Activated CD4-positive, alpha-beta T cell treated with anti-CD3 and anti-CD28 coated beads for 36 hours (primary cell): ENCODE measurements at places on chromosomes 7 and 10. TPM values are rescaled to one million over a fixed set of nuclear protein-coding genes. Genes with fewer than 3 reads are reported as not detected.

DNA sequence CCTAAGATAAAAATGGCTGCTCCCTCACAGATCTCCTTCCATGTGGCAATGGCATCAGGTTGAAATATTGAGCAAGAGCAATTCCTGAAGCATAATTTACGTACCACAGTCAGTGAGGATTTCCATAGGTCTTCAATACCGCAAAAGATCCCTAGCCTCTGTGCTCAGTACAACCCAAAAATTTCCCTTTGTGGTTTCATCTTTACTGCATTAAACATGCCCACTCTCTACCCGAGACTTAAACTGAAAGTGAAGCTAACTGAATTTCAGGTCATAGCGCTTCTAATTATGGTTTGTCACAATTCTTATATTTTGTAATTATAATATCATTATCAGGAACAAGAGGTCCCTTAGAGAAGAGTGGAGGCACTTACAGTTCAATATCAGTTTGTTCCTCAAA, 1071.1 kb downstream of the XPNPEP1 start:
- H3K36me3 ChIP-seq, result no peaks in the 10 kb centered on the region
- no peak for DNase-seq
- H3K4me3 ChIP-seq, result no peak overlapping the region
- no peaks in the 10 kb centered on the region for H3K4me1 ChIP-seq
- H3K27me3 ChIP-seq, result no peaks in the 10 kb centered on the region

DNA sequence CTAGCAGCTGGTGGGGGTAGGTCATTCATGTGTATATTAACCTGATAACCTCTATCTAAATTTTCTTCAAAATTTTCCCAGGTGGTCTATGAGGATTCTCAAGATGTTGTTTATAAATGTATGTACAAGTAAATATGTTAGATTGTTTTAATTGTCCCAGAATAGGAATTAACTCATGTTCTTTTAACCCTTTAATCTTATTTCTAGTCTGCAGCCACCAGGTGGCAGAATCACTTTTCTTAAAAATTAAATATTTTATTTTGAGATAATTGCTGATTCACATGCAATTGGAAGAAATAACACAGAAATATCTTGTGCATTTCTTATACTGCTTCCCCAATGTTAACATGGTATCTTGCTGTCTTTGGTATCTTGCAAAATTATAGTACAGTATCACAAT, 589.5 kb downstream of the ARL4A start:
- H3K27me3 ChIP-seq, result peaks cover 7% of the 10 kb centered on the region
- H3K27ac ChIP-seq, result no peak overlapping the region
- H3K4me1 ChIP-seq, result no peaks in the 10 kb centered on the region
- no peak for DNase-seq
- H3K4me3 ChIP-seq, result no peak overlapping the region

Gene WDFY4
- total RNA-seq, result 0.09 TPM

Gene PON3
- not detected for total RNA-seq

- no peak for DNase-seq
- no peaks in the 10 kb centered on the region for H3K27me3 ChIP-seq
- no peak overlapping the region for H3K4me3 ChIP-seq
- no peaks in the 10 kb centered on the region for H3K4me1 ChIP-seq
- no peaks in the 10 kb centered on the region for H3K36me3 ChIP-seq
- H3K27ac ChIP-seq, result no peak overlapping the region
Measured at GRCh38 chr7:90629297-90629918, 33.3 kb downstream of the CDK14 start.

DNA sequence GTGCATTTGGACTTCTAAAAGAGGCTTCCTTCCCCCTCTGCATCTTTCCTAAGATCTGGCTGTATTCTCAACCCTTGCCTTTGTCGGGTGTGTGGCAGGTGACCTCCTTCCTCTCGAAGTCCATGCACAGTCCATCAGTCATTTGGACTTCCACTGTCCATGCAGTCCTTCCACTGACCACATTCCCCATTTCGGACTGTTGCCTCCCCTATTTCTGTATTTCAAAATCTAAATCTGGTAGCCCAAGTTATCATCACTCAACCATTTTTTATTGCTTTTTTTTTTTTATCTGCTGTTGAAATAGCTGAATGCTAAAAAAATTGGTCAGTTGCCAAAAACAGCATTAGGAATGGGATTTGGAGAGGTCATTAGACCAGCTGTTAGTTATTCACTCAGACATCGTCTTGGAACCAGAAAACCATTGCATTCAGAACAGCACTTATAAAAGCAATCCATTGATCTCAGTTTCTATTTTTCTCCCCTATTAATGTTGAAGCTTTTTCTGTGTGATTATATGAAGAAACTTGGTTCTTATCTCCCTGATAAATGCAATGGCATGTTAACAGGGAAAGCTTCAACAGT, 575.6 kb downstream of the KIF20B start:
- no peak overlapping the region for H3K27ac ChIP-seq
- H3K36me3 ChIP-seq, result no peaks in the 10 kb centered on the region
- DNase-seq, result no peak
- H3K4me3 ChIP-seq, result no peak overlapping the region

DNA sequence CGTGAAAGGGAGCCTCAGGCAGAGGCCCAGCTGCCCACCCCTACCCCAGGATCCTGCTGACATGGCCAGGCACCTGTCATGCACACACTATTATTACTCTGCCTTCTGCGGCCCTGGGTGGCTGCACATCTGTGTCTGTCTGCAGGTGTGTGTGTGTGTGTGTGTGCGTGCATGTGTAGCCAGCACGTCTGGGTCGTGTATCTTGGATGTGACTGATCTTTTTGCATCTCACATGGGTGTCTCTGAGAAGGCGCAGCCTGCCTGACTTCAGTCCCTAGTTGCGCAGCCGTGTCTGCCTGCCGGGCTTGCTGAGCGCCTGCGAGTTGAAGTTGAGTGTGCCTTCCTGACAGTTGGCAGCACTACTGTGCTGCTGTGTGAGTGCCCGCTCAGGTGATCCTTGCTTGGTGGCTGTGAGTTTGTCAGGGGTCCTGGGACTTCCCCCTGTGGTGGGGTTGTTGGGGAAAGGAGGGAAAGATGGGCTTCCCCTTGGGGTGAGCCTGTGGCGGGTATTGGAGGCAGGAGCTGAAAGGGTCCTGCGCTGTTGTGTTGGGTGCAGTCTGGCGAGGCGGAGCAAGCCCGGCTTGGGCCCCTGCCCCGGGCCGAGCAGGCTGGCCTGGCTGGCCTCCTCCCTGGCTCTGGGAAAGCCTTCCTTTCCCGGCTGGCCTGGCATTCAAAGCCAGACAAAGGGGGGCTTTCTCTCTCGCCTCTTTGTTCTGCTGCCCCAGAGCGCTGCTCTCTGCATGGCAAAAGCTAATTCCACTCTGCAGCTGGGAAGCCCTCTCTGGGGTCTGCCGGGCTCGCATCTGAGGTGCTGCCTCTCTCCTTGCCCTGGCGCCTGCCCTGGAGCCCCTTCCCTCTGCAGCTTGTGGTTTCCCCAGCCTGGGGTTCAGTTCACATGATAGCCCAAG, 4.9 kb downstream of the TRIM8 start:
- no peaks in the 10 kb centered on the region for H3K27me3 ChIP-seq
- H3K4me1 ChIP-seq, result peaks cover 76% of the 10 kb centered on the region
- peak overlapping the region; percentile 82 for H3K27ac ChIP-seq
- peaks cover 42% of the 10 kb centered on the region for H3K36me3 ChIP-seq
- peak; percentile 69 for DNase-seq

Gene KEL
- total RNA-seq, result 0.44 TPM

GRCh38 chr10:79410315-79411094, 34.9 kb downstream of the ZCCHC24 start:
- H3K27ac ChIP-seq, result no peak overlapping the region
- no peaks in the 10 kb centered on the region for H3K36me3 ChIP-seq
- no peak for DNase-seq
- H3K4me3 ChIP-seq, result no peak overlapping the region
- H3K27me3 ChIP-seq, result no peaks in the 10 kb centered on the region

DNA sequence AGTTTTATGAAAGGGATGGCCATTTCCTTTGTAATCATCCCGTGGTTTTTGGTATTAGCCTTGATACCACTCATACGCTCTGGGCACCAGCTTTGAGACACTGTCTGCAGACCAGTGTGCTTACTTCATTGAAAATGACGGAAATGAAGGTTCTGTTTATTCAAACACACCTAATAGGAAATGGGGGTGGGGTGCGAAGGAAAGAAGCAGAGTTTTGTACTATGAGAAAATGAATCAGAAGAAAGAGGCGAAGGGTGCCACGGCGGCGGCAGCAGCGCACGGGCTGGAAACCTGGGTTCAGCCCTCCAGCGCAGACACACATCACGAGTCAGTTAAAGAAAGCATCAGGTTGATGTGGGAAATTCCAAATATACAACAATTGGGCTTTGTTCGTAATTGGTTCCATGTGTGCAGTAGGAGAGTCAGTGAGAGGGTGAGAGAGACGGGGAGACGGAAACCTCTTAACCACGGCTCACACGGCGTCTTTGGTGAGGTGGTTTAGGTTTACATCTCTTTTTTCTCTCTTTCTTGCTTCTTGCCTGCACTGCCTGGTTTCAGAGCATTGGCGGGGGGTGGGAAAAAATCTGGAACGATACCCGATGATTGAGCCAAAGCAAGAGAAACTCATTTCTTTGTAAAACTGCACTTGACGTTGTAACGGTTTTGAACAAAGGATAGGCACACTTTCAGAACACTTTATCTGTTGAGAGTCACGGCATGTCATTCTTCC, 321.2 kb downstream of the FRMD4A start:
- peak overlapping the region; percentile 75 for H3K4me3 ChIP-seq
- peak overlapping the region; percentile 92 for H3K27ac ChIP-seq
- H3K4me1 ChIP-seq, result peaks cover 41% of the 10 kb centered on the region
- no peaks in the 10 kb centered on the region for H3K36me3 ChIP-seq
- peaks cover 3% of the 10 kb centered on the region for H3K27me3 ChIP-seq

DNA sequence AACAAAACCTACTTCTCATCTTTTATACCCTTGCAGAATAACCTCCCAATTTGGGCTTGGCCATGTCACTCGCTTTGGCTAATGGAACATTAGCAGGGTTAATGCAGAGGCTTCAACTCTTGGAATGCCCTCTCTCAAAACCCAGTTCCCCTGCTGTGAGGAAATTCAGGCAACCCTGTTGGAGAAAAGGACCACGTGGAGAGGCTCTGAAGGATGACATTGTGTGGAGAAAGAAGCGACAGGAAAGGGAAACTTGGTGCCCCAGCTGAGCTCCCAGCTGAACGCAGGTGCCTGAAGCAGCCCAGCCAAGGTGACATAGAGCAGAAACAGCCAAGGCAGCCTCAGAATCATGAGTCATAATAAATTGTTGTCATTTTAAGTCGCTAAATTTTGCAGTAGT, 214.2 kb upstream of the GHITM start:
- H3K4me1 ChIP-seq, result no peaks in the 10 kb centered on the region
- H3K36me3 ChIP-seq, result no peaks in the 10 kb centered on the region
- peaks cover 15% of the 10 kb centered on the region for H3K27me3 ChIP-seq
- H3K27ac ChIP-seq, result no peak overlapping the region
